ENCODE measurements at places on chromosomes 3 and 15. TPM values are rescaled to one million over a fixed set of nuclear protein-coding genes. Genes with fewer than 3 reads are reported as not detected.

Gene SLC9C1
- total RNA-seq, result not detected

Gene C3orf52
- 40.1 TPM for total RNA-seq

Gene GPR176
- 4.8 TPM for total RNA-seq

Gene SLC12A1
- not detected for total RNA-seq

Gene HHLA2
- total RNA-seq, result 13.7 TPM

Gene GOLGA8F
- not detected for total RNA-seq

GRCh38 chr3:89504432-89504831 is 397.0 kb downstream of the EPHA3 start:
- no peak overlapping the region for H3K27ac ChIP-seq
- no peaks in the 10 kb centered on the region for H3K4me1 ChIP-seq
- H3K4me3 ChIP-seq, result no peak overlapping the region
- no peaks in the 10 kb centered on the region for H3K27me3 ChIP-seq
- H3K36me3 ChIP-seq, result no peaks in the 10 kb centered on the region

DNA sequence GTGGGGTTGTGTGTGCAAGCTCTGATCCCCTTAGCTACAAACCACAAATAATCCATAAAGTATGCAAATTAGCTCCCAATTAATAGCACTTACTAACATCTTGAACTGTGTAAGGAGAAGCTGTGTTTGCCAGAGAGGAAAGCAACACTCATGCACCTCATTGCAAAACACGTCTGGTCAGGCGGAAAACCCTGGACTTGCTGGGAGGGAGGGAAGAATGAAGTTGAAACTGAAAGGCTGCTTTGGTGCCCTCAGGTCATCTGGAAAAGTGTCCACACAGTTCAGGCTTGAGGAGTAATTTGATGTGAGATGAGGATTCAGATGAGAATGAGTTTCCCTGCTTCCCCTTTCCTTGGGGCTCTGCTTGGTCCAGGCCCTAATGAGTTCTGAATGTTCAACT is 185.5 kb upstream of the ANKRD28 start:
- H3K27me3 ChIP-seq, result no peaks in the 10 kb centered on the region
- no peaks in the 10 kb centered on the region for H3K4me1 ChIP-seq
- DNase-seq, result no peak
- no peak overlapping the region for H3K4me3 ChIP-seq
- no peak overlapping the region for H3K27ac ChIP-seq

GRCh38 chr3:115808816-115809215 is 185.5 kb downstream of the GAP43 start:
- no peaks in the 10 kb centered on the region for H3K4me1 ChIP-seq
- H3K27ac ChIP-seq, result no peak overlapping the region
- no peak overlapping the region for H3K4me3 ChIP-seq
- H3K27me3 ChIP-seq, result no peaks in the 10 kb centered on the region

DNA sequence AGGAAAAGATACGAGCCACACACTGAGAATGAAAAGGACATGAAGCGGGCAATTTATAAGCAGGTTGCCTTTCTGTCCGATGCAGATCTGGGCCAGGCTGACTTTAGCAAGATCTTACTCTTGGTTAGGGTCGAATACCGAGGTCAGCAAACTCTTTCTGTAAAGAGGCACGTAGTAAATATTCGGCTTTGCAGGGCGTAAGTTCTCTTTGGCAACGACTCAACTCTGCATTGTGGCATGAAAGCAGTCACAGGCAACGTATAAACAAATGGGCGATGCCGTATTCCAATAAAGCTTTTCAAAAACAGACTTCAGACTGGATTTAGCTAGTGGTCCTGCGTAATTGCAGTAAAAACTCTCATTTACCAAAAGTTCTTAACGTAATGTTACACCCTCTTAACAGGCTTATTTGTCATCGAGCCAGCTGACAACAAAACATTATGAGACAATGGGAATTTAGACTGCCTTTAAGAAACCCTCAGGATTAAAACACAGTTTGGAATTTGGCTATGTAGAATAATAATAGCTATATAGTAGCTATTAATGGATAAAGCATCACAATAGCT is 13.1 kb upstream of the RPL35A start:
- H3K4me1 ChIP-seq, result no peaks in the 10 kb centered on the region
- no peak overlapping the region for H3K4me3 ChIP-seq
- no peaks in the 10 kb centered on the region for H3K36me3 ChIP-seq
- DNase-seq, result no peak
- no peak overlapping the region for H3K27ac ChIP-seq

DNA sequence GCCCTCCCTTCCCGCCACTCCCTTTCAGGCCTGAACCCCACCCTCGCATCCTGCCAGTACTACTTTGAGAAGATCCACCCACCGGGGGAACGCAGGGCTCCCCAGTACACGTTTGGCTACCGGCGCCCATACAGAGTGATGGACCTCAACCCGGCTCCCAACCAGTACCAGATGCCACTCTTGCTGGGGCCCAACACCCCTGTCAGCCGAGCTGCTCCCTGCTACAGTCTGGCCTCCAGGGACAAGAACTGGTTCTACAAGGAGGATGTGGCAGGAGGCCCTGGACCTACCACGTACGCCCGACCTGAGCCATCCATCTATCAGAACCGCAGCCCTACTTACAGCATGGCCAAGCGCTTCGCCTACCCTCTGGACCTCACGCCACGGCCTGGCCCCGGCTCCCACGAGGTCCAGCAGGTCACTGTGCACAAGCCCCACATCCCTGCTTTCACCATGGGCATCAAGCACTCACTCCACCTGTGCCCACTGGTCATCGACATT is 14.4 kb upstream of the CSPG4 start:
- H3K4me3 ChIP-seq, result no peak overlapping the region
- no peak overlapping the region for H3K27ac ChIP-seq
- peaks cover 23% of the 10 kb centered on the region for H3K4me1 ChIP-seq
- no peaks in the 10 kb centered on the region for H3K36me3 ChIP-seq

- no peak overlapping the region for H3K4me3 ChIP-seq
- H3K4me1 ChIP-seq, result peaks cover 3% of the 10 kb centered on the region
- no peak overlapping the region for H3K27ac ChIP-seq
- H3K27me3 ChIP-seq, result no peaks in the 10 kb centered on the region
- H3K36me3 ChIP-seq, result peaks cover 14% of the 10 kb centered on the region
Measured at GRCh38 chr3:42663581-42664437, 10.3 kb downstream of the ZBTB47 start.

Measured in upper lobe of left lung (tissue), 6 donors.